ENCODE measurements at places on chromosomes 1 and 21.

DNA sequence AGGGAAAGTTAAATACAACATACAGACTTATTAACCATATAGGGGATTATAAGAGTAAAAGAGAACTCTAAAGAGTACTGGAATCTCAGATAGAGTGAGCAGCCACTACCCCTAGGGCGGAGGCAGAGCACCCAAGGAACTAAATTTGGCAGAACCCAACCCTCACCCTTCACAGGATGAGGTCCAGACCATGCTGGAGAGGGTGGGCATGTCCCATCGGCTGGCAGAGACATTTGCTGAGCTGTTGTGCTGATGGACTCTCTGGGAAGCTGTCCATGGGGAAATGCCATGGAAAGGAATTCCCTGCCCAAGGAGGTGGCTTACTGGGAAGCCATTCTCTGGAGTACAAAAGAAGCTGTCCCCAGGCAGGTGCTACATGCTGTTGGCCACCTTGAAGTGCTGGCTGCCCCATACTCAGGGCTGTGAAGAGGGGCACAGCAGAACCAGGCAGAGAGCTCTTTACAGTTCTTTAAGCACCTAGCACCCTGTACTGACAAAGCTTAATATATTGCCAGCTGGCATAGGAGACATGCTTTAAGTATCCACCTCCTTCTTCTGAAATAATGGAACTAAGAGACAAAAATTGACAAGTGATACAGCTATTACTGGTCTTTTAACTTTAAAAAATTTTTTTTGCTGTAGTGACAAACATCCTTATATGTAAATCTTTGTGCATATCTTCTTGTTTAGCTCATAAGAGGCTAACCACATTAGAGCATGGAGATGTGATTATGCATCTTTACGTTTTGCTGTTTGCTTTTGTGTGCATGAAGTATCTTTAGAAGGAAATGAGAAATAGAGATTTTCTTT lies 29.6 kb downstream of the TSNAX start:
- DNase-seq, result no peak

DNA sequence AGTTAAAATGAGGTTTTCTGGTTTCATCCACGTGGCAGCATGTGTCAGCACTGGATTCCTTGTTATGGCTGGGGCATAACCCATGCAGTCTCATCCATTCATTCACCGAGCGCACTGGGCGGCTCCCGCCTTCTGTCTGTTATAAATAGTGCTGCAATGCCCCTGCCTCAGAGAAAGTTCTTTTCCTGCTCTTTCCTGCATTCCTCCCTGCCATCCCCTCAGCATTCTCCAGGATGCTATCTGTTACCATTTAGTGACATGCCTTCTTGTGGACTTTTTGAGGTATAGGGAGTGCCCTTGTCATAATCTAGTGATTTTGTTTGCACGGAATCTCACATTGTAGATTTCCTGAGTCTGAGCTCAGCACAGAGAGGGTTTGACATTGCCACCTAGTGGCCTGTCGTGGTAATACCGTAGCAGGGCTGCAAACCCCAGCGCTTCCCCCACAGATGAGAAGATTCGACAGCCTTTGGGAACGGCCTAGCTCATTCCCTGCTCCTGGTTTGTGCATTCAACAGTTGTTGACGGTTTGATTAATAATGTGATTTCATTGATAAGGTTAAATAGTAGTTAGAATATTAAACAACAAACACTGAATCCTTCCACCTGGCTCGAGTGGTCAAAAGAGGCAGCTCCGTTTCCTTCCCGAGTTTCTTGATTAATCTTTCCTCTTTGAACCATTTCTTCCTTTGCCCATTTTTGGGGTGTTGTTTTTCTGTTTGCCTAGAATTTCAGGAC lies 46.3 kb downstream of the UMODL1 start:
- peak; percentile 48 for DNase-seq

DNA sequence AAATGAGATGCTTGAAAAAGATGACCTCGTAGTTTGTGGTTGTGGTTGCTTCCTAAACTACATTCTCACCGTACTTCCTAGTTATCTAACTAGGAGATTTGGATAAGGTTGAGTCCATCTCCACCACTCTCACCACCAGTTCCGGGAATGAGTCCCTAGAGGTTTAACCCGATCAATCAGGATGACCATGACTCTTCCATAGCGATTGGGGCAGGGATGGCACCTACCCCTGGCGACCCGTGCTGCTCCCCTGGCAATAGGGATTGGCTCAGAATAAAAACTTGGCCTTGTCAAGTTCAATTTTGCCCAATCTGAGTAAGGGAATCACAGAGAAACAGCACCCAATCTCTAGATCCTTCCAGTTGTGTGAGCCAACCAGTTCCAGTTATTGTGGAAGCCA lies 2.7 kb upstream of the MIS18A start:
- DNase-seq, result no peak

- no peak for DNase-seq
Observed at GRCh38 chr21:37232274-37233018, 34.7 kb downstream of the VPS26C start.

GRCh38 chr1:167563579-167564246 lies 10.2 kb upstream of the CREG1 start:
- DNase-seq, result no peak

GRCh38 chr1:39262802-39263201 lies 58.3 kb downstream of the MACF1 start:
- DNase-seq, result no peak

- DNase-seq, result no peak
Observed at GRCh38 chr1:230120921-230121381, 53.9 kb downstream of the GALNT2 start.

- no peak for DNase-seq
Observed at GRCh38 chr1:110243574-110243973, 33.5 kb downstream of the KCNC4 start.

GRCh38 chr1:30410153-30410851 lies 313.1 kb downstream of the MATN1 start:
- DNase-seq, result no peak

GRCh38 chr1:38308780-38309179 lies 262.2 kb upstream of the POU3F1 start:
- no peak for DNase-seq

- DNase-seq, result no peak
Observed at GRCh38 chr21:17725339-17725738, 93.8 kb downstream of the C21orf91 start.

- no peak for DNase-seq
Observed at GRCh38 chr1:7374563-7375160, 396.4 kb upstream of the VAMP3 start.

DNA sequence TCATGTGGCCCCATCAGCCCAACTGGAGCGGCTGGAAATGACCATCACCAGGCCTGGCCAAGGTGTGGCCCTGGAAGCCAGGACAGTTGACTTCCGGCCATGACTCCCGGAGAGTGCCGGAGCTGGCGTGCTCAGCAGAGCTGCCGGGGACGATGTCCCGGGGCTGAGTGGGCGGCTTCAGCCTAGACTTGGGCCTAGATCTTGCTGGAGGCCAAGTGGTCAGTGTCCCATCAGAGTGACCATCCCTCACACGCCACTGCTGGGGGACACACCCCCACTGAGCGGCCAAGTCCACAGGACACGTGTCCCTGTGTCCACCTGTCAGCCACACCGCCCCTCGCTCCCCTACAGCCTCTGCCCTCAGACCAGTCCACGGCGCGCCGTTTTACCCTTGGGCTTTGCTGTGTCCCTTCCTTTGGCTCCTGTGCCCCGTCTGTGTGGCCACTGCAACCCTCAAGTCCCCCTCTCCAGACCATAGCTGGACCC lies 4.0 kb downstream of the FAAP20 start:
- no peak for DNase-seq

DNA sequence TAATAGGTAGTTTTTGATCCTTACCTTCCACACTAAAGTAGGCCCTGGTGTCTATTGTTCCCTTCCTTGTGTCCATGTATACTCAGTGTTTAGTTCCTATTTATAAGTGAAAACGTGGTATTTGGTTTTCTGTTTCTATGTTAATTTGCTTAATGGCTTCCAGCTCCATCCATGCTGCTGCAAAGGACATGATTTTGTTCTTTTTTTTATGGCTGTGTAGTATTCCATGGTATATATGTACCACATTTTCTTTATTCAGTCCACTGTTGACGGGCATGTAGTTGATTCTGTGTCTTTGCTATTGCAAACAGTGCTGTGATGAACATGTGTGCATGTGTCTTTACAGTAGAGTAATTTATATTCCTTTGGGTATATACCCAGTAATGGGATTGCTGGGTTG lies 20.8 kb downstream of the PRCC start:
- DNase-seq, result no peak

DNA sequence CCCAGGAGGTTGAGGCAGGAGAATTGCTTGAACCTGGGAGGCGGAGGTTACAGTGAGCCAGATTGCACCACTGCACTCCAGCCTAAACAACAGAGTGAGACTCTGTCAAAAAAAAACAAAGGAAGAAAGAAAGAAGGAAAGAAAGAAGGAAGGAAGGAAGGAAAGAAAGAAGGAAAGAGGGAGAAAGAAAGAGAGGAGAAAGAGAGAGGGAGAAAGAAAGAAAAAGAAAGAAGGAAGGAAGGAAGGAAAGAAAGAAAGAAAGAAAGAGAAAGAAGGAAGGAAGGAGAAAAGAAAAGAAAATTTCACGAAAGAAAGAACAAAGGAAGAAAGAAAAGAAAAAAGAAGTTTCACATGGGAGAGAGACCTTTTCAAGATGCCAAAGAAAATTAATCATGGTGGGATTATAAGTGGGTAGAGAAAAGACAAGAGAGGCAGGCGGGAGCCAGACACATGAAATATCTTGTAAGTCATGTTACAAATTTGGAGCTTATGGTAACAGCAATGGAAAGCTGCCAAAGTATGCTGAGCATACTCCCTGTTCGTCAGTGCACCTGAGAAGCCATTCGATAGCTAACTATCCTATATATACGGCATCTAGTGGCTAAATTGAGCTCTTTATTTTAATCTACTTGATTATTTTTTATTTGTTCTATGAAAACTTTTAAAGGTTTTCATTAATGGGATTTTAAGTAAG lies 41.3 kb upstream of the TNFSF4 start:
- DNase-seq, result no peak

DNA sequence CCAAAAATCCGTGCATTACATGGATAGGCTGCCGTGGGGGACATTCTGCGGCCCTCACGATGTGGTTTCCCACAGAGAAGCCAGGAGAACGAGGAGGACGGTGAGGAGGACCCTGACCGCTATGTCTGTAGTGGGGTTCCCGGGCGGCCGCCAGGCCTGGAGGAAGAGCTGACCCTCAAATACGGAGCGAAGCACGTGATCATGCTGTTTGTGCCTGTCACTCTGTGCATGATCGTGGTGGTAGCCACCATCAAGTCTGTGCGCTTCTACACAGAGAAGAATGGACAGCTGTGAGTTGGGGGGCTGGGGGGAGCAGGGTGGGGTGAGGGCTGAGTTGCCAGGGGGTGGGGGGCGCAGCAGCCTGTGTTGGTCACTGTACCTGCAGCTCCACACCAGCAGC lies 13.2 kb downstream of the PSEN2 start:
- no peak for DNase-seq

DNA sequence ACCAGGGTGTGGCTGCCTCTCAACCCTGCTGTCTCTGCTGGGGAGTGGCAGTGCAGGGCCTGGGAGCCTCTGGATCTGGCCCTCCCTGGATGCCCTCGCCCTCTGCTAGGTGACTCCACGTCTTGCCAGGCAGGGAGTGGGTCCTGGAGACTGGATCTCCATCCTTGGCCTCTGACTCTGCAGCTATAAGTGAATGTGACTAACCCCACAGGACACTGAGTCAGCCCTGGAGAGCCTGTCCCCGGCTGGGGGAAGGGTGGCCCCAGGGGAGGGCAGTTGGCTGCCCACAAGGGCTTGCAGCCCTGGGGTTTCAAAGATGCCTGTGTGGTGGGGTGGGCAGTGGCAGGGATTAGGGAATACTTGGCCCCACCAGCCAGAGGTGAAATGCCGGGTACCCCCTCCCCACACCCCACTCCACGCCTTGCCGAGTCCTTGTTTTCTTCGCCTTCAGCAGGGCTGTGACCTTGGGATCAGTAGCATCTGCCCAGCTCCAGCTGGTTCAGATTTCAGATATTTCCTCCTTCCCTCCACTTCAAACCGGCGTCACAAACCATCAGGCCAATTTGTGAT lies 1.9 kb upstream of the MYBPH start:
- no peak for DNase-seq

DNA sequence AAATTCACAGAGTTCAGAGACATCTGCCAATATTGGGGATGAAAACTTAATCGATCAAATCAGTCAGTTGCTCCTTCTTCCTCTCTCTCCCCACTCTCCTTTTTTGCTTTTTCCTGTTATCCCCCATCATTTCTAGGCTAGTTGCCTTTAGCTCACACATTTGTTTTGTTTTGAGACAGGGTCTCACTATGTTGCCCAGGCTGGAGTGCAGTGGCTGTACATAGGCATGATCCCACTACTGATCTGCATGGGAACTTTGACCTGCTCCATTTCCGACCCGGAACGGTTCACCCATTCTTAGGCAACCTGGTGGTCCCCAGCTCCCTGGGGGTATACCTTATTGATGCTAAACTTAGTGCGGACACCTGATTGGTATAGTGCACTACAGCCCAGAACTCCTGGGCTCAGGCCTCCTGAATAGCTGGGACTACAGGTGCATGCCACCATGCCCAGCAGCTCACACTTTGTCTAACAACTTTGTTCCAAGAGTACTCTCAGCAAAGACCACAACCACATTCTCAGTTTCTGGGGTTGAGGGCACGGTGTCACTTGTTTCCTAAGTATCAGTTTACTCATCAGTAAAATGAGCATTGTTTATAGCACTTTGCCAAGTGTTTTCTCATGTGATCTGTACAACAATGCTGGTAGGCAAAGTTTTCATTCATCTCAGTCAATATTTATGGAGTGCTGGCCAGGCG lies 6.7 kb upstream of the ELOA start:
- DNase-seq, result no peak

DNA sequence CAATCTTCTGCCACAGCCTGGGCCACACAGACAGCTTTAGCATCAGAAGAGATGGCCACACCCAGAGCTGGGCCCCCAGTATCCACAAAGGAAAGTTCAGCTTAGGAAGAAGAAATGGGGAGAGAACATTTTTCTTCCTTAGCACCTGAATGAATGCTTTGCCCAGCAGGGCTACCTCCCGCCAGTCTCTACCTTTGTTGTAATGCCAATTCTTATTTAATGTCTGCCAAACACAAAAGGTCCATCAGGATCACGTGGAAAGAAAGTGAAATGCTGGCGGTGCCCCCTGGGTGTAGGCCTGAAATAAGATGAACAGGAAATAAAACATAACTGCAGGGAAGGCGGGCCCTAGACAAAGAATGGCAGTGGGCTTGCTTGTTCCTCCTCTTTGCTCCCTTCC lies 125.6 kb downstream of the CACNA1E start:
- no peak for DNase-seq

GRCh38 chr1:201025571-201026002 lies 2.1 kb upstream of the KIF21B start:
- DNase-seq, result no peak

DNA sequence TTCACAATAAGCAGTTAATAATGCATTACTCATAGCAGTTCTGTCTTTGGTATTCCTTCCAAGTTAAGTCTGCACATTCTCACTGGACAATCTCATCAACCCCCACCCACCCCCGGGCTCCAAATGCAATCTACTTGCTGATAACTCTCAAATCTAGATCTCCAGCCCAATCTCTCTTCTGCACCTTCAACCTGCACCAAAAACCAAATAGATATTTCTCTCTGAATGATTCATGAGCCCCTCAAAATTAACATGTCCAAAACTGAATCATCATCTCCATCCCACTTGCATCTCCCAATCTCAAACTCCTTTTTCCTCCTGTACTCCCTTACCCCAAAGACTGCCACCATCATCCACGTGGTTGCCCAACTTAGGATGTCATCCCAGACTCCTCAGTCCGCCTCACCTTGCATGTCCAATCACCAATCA lies 2.7 kb downstream of the DOCK7 start:
- no peak for DNase-seq
